ENCODE measurements at places on chromosomes 2 and 18.
A peak's percentile ranks its signal among the peaks of the same experiment; 100 is the strongest.

GRCh38 chr2:27265536-27265870 is 2.7 kb upstream of the SLC30A3 start:
- DNase-seq, result no peak

DNA sequence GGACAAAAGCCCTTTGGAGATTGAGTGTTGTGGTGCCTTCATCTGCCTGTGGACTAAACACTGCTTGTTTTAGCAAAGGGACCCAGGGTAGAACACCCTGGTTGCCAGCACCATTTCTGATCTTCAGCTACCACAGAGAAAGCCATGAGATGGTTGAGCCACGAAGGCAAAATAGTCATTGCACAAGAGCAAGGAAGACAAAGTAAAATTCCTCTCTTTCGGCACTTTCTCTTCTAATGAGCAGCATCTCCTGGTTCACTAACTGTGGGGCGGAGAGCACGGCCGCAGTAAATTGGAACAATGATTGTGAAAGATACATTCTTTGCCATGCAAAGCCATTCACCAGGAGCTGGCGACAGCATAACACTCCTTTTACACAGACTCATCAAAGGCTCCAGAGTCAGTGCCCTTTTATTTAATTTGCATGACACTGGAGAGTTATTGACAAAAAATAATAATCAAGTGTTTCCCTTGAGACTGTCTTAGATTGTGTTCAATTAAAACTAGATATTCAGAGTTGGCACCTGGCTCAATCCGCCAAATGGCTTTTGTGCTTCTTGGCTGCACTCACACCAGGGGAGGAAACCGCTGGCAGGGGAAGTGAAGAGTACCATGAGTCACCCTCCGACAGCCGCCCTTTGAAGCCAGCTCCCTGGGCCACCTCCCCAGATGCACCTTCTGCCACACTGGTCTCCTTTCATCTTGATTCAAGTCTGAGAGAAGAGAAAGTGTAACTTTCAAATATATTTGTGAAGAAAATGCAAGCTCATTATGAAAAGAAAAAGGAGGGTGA is 100.5 kb upstream of the MEIS1 start:
- no peak for DNase-seq

DNA sequence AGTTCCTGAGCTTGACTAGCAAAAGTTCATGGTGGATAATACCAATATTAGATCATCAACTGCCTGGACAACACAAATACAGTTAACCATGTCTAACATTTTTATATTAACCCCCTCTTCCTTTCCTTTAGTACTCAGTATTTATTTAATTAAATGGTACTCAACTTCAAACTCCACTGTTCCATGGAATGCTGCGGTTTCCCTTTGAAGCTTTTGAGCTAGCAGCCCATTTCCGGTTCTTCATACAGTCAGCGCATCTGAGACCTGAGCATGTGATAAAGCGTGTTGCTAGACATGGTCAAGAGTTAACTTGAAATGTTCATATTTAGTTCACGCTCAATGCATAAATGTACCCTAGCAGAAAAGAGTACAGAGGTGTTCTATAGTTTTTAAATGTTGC is 278.4 kb downstream of the ALPK2 start:
- DNase-seq, result no peak

DNA sequence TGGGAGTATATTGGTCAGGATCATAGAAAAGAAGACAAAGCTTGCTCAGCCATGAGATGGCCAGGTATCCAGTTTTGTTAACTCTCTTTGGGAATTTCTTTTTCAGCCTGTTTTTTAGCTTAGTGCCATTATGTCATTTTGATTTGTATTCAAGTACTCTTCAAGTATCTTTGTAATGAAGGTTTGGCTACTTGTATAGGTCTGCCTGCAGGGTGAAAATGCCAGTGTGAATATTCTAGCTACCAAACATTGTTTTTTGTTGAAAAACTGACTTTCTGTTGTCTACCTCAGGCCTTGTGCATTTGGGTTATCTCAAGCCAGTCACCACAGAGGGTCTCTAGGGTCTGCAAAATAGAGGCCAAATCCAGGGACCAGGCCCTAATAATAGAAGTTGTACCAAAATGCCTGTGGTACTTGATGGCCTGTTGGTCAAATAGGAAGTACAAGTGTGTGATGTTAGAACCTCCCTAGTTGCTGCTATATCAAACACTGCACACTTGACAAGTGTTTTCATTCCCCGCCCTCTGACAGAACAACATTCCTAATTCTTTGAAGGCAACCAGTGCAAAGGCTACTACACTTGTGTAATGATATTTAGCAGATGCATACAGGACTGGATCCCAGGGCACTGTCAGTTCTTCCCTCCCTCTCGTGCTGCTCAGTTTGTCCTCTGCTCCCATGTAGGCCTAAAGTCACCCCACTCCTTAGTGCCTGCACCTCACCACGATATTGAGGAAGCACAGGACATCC is 36.4 kb downstream of the RNMT start:
- DNase-seq, result no peak

DNA sequence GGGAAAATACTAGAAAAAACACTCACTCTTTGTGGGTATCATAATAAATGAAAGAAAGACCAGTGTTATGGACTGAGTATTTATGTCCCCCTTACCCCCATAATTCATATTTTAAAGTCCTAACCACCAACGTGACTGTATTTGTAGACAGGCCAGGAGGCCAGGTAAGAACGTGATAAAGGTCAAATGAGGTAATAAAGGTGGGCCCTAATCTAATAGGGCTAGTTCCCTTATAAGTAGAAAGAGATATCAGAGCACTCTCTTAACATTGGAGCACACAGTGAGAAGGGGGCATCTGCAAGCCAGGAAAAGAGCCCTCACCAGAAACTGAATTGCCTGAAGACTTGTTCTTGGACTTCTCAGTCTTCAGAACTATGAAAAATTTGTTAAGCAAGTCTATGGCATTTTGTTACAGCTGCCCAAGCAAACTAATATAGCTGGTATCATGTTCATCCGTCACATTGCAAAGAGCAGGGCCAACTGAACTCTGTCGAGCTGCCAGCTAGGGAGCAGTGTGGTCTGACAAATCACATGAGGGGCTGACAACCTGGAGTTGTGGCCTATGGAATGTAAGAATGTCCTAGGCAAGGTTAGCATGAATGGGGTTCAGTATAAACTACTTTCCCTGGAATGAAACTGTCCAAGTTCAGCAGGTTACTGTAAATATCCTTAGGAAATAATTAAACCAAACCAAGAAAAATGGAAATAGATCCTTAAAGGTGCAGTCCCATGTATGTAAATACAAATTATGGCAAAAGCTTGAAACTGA is 280.9 kb downstream of the ZNF385B start:
- DNase-seq, result no peak

DNA sequence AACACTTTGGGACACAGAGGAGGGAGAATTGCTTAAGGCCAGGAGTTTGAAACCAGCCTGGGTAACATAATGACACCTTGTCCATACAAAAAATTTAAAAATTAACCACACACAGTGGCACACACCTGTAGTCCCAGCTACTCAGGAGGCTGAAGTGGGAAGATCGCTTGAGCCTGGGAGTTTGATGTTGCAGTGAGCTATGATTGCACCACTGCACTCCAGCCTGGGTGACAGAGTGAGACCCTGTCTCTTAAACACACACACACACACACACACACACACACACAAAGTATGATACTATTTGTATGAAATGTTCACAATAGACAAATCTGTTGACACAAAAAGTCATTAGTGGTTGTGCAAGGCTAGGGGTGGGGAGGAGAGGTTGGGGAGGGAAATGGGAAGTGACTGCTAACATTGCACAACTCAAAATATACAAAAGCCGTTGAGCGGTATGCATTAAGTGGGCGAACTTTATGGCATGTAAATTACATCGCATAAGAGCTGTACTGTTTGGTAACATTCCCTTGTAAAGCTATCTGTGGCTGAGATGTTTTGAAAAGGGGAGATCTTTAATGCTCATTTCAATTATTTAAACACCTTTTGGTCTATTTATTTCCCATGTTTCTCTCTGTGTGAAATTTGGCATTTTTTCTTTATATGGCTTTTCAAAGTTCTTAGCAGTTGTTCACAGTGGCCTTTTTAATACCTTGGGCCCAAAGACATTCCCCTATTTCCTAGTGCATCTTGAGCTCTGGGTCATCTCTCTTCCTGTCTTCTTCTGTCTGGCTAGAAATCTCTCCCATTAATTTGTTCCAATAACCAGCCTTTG is 58.9 kb upstream of the ZNF516 start:
- DNase-seq, result peak; percentile 95

- DNase-seq, result no peak
These were observed 177.6 kb upstream of the CCDC68 start for GRCh38 chr18:55136864-55137263.

DNA sequence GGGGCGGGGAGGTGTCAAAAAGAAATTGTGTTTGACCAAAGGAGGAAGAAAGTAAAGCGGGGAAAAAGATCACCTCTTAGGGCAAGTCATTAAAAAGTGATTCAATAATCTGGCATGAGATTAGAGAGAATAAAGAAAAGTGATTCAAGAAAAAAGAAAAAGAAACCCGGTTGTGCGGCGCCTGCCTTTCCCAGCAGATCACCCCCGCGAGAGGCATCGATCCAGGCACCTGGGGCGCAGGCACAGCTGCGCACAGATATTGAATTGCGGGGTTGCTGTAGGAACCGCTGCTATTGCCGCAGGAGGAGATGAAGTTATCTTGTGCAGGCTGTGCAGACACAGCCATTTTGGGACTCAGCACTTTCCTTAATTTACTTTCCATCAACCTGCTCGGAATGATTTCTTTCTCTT is 71.2 kb downstream of the PLB1 start:
- no peak for DNase-seq

- no peak for DNase-seq
These were observed 606.0 kb upstream of the GCFC2 start for GRCh38 chr2:76316691-76317090.

- DNase-seq, result no peak
These were observed 644 bp upstream of the QPCT start for GRCh38 chr2:37343537-37344434.

DNA sequence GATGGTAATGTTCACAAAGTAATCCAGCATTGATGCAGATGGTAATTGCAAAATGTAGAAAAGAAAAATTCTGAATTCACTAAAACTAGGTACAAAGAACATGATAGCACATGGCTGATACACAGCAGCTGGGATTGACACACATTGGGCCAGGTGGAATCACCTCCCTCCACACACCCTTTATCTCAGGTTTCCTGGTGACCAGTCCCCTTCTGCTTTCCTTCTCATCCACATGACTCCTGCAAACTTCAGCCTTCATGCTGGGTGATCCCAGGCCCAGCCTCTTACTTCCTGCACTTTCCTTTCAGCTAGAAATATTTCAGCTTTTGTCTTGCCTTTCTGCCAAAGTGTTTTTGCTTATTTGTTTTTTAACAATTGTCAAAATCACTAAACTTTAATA is 246.9 kb downstream of the LNPK start:
- no peak for DNase-seq

GRCh38 chr18:59377613-59378337 is 18.7 kb upstream of the LMAN1 start:
- no peak for DNase-seq

DNA sequence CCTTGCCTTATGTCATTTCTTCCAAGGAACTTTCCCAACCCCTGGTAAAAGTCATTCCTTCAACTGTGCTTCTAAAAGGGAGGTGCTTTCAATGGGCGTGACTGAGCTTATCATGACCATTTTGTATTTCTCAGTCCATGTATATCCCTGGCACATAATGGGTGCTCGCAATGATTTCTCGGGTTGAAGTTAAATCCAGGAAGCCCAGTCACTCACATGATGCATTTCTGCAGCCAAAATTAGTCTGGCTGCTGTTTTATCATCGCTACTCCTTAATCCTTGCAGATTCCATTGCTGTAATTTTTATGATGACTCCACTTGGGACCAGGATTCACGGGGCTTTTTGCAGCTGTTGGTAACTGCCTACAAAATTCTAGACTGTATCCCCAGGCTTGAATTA is 25.9 kb upstream of the RFX8 start:
- DNase-seq, result no peak

GRCh38 chr2:123540291-123540690 is 484.8 kb upstream of the CNTNAP5 start:
- no peak for DNase-seq

DNA sequence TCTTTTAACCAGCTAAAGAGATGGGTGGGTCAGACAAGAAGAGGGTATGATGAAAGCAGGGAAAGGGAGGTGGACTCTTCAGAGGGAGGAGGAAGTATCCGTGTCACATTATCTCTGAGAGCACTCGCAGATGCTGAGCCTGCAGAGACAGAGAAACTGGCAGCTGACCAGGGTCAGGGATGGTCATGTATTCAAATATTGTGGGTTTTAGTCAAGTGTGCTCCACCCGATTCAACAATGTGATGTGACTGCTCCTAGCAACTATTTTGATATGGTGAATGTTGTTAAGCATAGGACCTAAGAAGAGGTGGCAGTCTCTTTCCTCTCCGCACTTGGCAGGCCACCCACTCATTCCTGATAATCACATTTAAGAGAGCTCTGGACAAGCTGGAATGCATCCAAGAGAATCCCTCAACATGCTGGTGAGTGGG is 1.3 kb upstream of the CLIP4 start:
- DNase-seq, result no peak

- no peak for DNase-seq
These were observed 103.4 kb downstream of the TNS1 start for GRCh38 chr2:217899231-217900009.

DNA sequence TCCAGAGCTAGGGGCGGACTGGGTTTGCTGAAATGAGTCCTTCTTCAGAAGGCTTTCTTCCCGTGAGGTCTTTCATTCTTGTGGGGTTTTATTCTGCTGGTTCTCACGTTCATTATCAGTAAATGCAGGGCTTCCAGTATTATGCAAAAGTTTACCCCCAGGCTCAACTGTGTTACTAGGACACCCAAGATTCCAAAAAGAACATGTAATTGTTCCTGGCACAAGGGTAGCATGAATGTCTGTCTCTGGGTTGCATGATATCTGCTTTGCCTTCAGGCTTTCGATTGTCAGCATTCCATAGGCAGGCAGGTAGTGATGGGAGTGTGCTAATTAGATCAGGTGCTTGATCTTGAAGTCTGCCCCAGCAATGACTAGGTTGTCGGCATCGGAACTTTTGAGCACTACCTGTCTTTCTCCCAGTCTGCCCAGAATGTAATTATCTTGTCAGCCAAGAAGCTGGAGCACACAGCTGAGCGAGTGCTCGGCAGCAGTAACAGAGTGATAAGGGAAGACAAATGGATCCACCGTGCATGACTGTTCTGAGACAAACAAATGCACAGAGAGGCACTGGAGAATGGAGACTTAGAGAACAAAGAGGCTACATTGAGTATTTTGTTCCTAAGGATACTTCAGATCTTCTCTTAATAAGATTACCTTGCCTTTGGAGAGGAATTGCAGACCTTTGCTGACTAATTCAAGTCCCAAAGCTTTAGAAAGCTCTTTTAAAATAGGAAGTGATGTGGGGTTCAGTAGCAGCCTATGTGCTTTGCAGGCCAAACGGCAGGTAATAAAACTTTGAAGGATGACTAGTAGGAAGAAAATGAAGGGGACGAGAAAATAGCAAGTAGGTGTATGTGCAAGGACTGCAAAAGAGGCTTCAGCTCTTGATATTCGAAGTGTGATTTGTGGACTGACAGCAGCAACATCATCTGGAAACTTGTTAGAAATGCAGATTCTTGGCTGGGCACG is 41.9 kb downstream of the ITGB6 start:
- DNase-seq, result no peak

DNA sequence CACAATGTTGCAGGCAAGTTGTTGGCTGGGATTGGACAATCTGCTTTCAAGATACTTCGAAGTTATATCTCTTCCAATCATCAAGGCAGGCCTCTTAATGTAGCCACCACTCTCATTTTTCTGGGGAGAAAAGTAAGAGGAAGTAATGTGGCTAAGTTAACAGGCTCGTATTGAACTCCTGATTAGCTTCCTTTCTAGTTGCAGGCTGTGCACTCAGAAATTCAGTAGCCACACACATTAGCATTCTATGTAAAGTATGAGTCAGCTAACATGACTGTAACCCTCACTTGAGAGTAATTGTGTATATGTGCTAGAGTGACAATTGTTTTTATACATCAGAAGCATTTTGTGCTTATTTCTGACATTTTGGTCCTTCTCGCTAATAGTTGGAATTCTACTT is 3.3 kb downstream of the TWSG1 start:
- peak; percentile 90 for DNase-seq
